ENCODE measurements at places on chromosomes 11 and 22.

- DNase-seq: no peak
Observed at GRCh38 chr11:76714493-76714892, 43.9 kb upstream of the LRRC32 start.

GRCh38 chr11:17741487-17741886 is 6.9 kb downstream of the KCNC1 start:
- no peak for DNase-seq

DNA sequence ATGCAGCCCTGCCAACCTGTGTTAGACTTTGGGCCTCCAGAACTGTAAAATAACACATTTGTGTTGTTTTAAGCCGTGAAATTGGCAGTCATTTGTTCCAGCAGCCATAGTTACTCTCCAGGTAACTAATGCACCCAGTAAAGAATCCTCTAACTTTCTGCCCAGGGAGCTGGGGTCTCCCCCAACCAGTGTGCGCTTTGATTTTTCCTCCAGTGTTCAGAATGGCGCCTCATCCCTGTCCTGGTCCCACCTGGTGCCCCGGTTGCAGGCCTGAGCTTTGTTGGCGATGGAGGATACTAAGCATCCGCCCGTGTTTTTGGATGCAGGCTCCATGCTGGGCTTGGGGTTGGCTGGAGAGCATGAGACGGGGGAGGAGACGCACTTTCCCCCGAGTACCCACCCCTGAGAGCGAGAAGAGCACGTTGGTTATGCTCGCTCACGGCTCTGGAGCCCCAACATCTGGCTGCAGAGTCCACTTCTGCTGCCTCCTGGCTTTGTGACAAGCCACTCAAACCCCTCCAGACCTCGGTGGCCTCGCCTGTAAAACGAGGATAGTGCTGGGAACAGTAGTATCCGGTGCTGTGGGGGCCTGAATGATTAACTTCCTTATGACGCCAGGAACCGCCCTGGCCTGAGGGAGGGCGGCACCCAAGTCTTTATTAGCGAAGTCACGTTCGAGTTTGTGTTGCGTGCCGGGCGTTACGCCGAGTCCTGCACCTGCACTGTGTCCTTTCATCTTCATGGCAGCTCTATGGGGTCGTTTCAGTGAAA is 25.8 kb downstream of the MRGPRD start:
- DNase-seq: no peak

DNA sequence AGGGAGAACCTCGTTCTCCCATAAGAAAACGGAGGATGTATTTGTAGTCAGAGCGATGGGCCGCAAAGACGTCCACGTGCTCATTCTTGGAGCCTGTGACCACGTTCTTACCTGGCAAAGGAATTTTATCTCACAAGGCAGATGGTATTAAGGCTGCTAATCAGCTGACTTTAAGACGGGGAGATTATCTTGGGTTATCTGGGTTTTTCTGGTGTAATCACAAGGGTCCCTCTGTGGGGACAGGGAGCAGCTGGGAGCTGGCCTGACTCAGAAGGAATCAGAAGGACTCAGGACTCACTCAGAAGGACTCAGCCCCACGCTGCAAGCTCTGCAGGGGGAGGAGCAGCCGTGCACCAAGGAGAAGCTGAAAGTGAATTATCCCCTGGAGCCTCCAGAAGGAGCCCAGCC is 7.5 kb upstream of the SIGIRR start:
- DNase-seq: no peak

DNA sequence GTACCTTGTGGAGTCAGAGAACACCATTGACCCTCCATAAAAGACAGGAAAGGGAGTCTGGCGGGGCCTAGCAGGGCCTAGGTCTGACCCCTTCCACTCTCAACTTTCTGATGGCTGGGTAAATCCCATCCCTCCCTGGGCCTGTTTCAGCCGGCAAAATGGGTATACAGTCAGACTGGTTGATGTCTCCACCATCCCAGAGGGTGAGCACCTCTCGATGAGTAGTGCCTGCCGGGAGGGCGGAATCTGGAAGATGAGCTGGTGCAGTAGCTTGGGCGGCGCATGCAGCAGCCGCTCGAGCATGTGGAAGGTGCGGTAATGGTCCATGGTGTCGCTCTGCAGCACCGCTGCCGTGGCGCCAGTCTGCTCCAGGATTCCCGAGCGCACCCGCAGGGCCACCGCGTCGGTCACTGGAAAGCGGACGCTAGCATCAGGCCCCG is 528 bp downstream of the FIBP start:
- DNase-seq: no peak

DNA sequence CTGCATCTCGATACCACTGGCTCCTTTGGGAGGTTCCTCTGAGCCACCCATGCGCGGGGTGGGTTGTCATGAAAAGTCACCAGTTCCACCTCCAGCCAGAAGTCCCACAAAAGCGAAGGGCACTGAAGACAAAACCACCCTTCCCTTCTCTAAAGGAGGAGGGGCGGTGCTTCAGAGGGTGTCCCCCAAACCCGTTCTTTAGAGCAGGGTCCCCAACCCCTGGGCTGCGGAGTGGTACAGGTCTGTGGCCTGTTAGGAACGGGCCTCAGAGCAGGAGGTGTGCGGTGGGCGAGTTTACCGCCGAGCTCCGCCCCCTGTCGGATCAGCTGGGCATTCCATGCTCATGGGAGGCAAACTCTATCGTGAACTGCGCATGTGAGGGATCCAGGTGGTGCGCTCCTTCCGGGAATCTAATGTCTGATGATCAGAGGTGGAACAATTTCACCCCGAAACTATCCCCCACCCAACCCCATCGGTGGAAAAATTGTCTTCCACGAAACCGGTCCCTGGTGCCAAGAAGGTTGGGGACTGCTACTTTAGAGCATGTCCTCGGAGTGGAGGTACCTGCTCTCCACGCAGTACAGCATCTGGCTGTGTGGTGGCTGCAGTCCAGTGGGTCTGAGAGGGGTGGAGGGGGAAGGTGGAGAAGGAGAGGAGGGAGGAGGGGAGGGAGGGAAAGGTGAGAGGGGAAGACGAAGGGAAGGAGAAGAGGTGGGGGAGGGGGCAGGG is 72.9 kb upstream of the SEPTIN5 start:
- DNase-seq: no peak

GRCh38 chr11:2955906-2956476 is 26.8 kb upstream of the PHLDA2 start:
- no peak for DNase-seq

GRCh38 chr22:36347094-36347493 is 40.7 kb downstream of the MYH9 start:
- DNase-seq: no peak

DNA sequence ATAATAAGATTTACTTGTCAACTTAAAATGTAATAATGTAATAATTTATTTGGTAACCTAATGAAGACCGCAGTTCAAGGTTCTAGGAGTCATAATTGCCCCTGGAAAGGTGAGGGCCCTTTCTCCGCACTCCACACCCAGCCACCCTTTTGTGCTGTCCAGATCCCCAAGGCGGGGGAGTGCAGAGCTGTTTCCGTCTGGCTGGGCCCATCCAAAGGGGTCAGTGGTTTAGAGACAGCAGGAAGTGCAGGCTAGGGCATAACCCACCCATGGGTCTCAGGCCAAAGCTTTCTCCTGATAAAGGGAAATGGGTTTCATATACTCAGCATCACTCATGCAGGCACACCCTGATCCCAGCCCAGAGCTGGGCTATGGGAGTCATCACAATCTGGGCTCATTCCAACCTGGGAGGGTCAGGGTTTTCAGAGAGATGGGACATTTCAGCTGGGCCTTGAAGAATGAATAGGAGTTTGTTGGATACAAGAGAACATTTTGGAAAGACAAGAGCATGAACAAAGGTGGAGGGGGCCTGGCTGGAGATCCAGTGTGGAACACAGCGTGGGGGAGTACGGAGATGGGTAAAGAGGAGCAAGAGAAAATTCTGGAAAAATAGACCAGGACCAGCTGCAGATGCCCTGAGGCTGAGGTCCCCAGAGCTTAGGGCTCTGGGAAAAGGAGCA is 432.2 kb downstream of the TBC1D22A start:
- no peak for DNase-seq

- DNase-seq: no peak
Observed at GRCh38 chr11:102669664-102670063, 35.9 kb downstream of the MMP27 start.

GRCh38 chr11:105407101-105407500 is 202.8 kb upstream of the GRIA4 start:
- DNase-seq: no peak

DNA sequence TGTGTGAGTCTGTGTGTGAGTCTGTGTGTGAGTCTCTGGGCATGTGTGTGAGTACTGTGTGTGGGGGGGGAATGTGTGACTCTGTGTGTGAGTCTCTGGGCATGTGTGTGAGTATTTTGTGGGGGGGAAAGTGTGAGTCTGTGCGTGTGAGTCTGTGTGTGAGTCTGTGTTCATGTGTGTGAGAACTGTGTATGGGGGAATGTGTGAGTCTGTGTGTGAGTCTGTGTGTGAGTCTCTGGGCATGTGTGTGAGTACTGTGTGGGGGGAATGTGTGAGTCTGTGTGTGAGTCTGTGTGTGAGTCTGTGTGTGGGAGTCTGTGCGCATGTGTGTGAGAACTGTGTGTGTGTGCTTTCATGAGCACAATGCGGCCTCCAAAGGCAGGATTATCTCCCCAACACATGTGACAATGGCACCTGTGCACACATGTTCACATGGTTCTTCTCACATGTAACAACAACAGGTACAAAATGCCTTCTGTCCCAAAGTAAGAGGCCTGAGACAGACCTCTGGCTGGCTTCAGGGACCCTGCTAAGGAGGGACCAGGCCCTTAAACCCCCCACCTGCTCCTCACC is 1.6 kb downstream of the CD5 start:
- no peak for DNase-seq

DNA sequence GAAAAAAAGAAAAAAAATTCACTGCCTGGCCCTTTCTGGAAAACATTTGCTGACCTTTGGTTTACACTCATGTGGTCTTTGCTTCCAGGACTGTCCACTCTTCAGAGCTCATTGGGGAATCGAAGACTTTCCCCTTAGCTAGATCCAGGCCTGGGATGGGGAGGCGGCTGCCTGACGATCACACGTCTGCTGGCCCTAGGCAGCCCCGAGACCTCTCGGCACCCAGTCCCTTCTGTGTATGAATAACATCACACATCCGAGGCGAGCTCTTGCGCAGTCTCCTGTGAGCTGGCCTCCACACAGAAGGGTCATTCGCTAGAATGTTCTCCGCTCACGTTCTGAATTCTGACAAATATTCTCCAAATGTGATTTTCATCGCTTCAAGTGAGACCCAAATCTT is 25.7 kb upstream of the GAL start:
- DNase-seq: no peak

DNA sequence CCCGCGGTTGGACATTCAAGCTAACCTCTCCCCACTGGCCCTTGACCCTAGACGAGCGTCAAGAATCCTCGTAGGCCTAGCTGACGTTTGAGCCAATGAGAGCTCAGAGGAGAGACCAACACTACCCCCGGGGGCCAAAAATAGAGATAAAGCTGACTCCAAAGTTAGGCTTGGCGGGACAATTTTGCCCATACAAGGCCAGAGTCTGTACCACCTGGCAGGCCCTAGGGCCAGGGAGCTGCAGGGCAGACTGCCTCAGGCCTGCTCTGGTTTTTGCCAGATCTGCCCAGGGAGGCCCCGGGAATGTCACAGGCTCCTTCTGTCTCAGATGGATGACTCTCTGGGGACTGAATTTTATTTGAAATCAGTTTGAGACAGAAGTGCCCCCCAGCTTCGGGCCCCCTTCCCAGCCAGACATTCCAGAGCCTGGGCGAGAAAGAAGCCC is 40.8 kb upstream of the ACCSL start:
- DNase-seq: no peak

- no peak for DNase-seq
Observed at GRCh38 chr22:44180706-44181032, at the start of gene PARVG. Gene PARVG, plus strand, starts transcription at chr22:44180925. Its CDS starts 2,405 bp downstream, at chr22:44183330.

DNA sequence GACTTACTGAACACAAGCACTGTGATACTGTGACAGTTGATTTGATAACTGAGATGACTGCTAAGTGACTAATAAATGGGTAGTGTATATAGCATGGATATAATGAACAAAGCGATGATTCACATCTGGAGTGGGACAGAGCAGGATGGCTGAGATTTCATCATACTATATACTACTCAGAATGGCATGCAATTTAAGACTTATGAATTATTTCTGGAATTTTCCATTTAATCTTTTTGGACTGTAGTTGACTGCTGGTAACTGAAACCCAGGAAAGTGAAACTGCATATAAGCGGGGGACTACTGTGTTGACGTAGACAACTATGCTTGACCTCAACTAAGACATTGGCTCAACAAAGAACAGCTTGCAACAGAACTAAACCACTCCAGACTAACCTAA is 20.0 kb upstream of the NUCB2 start:
- DNase-seq: peak; percentile 65

DNA sequence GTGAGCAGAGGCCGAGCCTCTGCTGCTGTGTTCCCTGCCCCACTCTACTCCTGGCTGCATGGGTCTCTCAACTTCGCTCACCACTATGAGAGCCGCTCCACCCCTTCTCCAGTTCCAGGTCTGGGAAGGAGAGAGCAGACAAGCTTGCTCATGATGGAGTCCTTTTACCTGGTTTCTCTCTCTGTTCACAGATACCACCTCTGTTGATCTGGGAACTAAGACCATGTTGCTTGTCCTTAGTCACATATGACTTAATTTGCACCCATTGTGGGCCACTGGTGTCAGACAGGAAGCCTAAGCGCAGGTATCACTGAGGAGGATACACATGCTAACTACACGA is 26.8 kb downstream of the MCM5 start:
- no peak for DNase-seq

- no peak for DNase-seq
Observed at GRCh38 chr11:58787903-58788302, 56.2 kb upstream of the GLYAT start.

- no peak for DNase-seq
Observed at GRCh38 chr11:3219281-3219892, 774 bp upstream of the MRGPRG start.

GRCh38 chr11:27551127-27551526 is 44.6 kb upstream of the LIN7C start:
- no peak for DNase-seq

DNA sequence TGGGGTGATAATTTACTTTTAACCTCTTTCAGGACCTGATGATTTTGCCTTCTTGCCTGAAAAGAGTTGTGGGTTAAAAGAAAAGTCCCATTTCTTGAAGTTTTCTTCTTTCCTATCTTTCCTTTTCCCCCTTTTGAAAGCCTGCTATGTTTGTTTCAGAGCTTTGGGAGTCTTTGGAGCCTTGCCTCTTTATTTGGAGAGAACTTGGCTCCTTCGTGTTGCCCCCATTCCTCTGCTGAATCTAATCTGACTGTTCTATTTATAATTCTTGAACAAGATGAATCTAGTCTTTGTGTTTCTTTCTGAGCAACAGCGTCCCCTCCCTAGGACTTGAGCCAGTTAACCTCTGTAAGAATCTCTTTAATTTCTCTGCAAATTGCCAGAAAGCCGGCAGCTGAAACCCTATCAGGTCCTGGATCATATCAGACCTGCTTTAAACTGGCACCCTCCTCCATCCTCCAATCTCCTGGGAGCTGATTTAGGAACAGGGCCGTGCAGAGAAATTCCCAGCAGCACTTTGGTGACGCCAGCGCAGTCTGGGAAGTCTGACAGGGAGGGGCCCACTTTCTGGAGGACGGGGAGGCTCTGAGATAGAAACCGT is 289.1 kb upstream of the SORL1-AS1 start:
- DNase-seq: no peak

GRCh38 chr11:102473543-102473942 is 21.0 kb upstream of the TMEM123 start:
- no peak for DNase-seq

- peak; percentile 8 for DNase-seq
Observed at GRCh38 chr11:110777775-110778174, 65.5 kb upstream of the ARHGAP20 start.

- no peak for DNase-seq
Observed at GRCh38 chr11:73401924-73402833, 26.0 kb downstream of the RELT start.

GRCh38 chr22:23137905-23138561 is 3.8 kb downstream of the RSPH14 start:
- no peak for DNase-seq

All from GM04504 (cell line).